ENCODE measurements at places on chromosomes 7 and 10.

- DNase-seq, result no peak
These were observed 151.4 kb downstream of the TMEM168 start for GRCh38 chr7:112638675-112639400.

DNA sequence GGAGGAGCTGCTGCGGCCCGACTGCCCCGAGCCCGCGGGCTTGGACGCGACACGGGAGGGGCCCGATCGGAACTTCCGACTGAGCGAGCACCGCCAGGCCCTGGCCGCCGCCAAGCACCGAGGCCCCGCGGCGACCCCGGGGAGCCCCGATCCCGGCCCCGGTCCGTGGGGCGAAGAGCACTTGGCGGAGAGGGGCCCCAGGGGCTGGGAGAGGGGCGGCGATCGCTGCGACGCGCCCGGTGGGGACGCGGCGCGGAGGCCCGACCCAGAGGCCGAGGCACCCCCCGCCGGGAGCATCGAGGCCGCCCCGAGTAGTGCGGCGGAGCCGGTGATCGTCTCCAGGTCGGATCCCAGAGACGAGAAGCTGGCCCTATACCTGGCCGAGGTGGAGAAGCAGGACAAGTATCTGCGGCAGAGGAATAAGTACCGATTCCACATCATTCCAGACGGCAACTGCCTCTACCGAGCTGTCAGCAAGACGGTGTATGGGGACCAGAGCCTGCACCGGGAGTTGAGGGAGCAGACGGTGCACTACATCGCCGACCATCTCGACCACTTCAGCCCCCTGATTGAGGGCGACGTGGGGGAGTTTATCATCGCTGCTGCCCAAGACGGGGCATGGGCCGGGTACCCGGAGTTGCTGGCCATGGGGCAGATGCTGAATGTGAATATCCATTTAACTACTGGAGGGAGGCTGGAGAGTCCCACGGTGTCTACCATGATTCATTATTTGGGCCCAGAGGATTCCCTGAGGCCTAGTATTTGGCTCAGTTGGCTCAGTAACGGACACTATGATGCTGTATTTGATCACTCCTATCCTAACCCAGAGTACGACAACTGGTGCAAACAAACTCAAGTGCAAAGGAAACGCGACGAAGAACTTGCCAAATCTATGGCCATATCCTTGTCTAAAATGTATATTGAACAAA, 1.4 kb downstream of the OTUD1 start:
- peak; percentile 20 for DNase-seq

GRCh38 chr10:98404571-98405359, 10.2 kb downstream of the PYROXD2 start:
- DNase-seq, result no peak

- DNase-seq, result no peak
These were observed 46.3 kb upstream of the TM9SF3 start for GRCh38 chr10:96632974-96633710.

DNA sequence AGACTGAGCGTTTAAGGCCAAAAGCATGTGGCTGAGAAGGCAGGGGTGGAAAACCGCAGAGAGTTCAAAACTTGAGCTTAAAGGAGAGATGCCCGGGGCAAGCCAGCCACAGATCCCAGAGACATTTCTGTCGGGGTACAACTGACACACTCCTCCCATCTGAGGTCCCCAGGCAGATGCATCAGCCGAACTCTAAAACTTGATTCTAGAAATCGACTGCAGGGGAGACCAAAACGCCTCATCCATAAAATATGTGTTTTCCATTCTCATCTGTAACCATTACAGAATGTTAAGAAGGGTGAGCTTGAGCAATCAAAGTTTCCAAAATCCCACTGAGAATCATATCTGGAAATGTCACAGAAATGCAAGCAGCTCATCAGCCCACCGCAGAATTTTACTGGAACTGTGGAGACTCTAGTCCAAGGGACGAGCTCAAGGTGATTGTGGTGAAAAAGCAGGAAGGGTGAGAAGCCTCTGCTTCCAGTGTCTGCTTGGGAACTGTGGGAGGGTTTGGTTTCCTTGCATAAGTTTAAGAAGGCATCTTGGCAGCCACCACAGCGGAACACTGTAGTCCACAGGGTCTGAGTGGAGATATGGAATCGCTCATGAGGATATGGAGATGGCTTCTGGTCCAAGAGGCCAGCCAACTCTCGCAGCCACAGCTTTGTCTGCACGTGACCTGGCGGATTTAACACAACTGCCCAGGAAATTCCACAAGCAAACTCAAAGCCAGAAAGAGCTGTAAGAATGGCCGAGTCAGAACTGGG, 249.2 kb downstream of the SFMBT2 start:
- no peak for DNase-seq

DNA sequence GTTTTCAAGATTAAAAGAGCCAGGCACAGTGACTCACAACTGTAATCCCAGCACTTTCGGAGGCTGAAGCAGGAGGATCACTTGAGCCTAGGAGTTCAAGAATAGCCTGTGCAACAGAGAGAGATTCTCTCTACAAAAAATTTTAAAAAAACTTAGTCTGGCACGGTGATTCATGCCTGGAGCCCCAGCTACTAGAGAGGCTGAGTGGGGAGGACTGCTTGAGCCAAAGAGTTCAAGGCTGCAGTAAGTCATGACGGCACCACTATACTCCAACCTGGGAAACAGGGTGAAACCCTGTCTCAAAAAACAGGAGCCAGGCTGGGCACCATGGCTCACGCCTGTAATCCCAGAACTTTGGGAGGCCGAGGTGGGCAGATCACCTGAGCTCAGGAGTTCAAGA, 86.6 kb upstream of the KCTD7 start:
- DNase-seq, result no peak
